ENCODE measurements at places on chromosomes 13 and 19. TPM values are rescaled to one million over a fixed set of nuclear protein-coding genes. Genes with fewer than 3 reads are reported as not detected.

AMH gene
- total RNA-seq, result 22.3 TPM

SPINT2 gene
- total RNA-seq, result 286 TPM

CCL25 gene
- total RNA-seq, result not detected

SLC7A9 gene
- total RNA-seq, result 0.69 TPM

TTC9B gene
- 0.34 TPM for total RNA-seq

PIK3R2 gene
- total RNA-seq, result 11.6 TPM

PSPN gene
- 0.69 TPM for total RNA-seq

Measured in A549 treated with ZK216348 at 1 μM for 4 hours (cell line).